ENCODE measurements at places on chromosomes 16 and 17.

DNA sequence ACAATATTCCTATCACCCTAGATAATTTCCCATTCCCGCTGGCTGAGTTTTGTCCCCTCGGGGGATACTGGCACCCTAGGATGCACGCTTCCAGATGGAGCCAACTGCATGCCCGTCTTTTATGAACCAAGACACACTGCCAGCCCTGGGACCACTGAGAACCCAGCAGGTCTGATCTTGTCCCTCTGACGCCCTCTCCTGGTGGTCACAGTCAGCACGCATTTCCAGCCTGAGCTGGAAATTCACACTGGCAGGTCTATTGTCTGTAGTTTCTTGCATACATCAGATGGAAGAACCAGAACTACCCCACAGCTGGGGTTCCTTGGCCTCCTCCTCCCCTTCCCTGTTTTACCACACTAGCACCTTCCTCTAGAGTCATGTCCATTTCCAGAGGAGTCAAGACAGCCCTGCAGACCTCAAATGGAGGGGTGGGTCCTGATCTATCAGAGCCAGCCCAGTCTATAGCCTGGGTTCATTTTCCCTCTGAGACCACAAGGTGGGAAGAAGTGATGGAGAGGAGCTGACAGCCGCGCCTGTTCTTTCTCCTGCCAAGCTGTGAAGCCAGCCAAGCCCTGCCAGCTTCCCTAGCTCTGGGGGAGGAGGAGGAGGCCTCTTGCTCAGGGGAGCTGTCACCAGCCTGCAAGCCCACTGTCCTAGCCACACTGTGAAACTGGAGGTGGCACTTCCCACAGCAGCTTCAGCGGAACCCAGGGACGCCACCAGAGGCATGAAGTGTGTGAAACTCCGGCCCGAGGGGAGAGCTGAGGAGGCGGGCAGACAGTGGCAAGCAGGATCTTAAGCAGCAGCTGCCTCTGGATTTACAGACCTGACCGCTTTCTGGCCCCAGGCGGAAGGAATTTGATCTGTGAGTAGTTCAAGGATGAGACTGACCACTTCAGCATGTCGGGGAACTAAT is 29.3 kb downstream of the MXRA7 start:
- peak; percentile 79 for DNase-seq

- DNase-seq, result no peak
These were observed 69.6 kb downstream of the RNF213 start for GRCh38 chr17:80330276-80330675.

GRCh38 chr16:4790261-4790660 is 2.1 kb upstream of the SEPTIN12 start:
- DNase-seq, result no peak

DNA sequence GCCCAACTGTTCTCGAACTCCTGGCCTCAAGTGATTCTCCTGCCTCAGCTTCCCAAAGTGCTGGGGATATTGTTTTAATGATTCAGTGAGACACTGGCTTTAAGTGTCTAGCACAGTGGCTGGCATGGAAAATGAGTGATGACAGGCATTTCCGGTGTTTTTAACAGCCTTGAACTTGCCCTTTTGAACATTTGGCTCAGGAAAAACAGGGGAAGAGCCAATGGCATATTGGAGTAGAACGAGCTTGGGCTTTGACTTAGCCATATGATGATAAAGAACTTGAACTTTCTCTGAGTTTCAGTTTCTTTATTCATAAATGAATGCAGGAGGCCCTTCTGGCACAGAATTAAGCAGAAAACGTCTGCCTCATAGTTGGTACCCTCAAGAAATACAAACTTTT is 145.0 kb upstream of the HS3ST4 start:
- DNase-seq, result no peak

DNA sequence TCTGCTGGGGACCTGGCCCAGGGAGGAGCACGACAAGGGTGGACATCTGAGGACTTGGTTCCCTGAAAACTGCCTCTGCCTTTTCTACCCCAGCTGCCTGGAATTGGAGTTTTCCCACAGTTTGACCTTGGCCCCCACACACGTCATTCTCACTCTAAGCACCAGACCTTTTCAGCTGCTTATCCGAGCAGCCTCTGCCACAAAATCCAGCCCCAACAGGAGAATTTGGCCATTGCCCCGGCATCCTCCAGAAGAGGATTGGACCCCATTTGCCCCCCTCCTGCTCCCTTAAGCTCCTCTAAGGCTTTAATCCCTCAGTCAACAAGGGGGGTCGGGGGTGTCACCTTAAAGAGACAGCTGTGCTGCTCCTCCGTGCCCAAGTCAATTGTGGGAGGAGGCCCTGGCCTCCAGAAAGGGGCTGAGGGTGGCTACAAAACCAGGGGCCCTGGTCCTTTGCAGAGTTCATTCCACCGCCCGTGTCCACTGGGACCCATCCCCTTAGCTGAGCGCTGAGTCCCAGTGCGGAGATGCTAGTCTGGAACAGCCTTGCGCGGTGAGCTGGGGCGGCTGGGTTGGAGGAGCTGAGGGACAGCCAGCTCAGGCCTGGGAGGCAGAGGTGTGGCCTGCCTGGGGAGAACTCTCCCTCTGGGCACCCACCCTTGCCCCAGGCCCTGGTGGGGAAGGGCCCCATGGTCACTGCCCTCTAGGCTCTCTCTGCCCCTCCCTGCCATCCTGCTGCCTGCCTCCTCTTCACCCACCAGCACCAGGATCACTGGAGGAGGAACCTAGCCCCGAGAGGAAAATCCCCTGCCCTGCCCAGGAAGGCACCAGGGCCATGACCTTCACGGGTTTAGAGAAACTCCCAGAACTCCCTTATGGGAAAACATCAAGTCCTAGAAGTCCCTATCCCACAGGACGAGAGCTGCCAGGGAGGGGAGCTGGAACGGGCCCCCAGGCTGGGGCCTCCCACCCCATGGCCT is 18.8 kb downstream of the TTYH2 start:
- DNase-seq, result no peak

- peak; percentile 49 for DNase-seq
These were observed 25.2 kb downstream of the TK2 start for GRCh38 chr16:66524601-66525164.

GRCh38 chr17:77959926-77960521 is 1.5 kb downstream of the TNRC6C start:
- peak; percentile 28 for DNase-seq

- peak; percentile 84 for DNase-seq
These were observed 6.9 kb upstream of the ACTG1 start for GRCh38 chr17:81519284-81520020.

DNA sequence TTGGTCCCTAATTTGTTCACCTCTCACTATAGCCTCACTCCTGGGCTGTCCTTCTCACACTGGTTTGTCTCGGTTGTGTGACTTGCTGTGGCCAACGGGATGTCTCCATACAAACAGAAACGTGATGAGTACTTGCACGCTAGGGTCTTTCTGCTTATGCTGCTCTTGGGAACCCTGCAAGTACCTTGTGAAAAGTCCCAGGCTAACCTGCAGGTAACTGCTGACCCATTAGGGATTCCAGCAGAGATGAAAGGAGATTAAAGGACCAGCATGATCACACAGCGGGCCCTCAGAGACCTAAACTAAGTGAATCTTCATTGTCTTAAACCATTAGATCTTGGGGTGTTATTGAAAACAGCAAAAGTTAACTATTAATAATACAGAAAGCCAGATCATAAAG is 562.8 kb upstream of the GOT2 start:
- no peak for DNase-seq

- no peak for DNase-seq
These were observed 98.9 kb downstream of the ABCC6 start for GRCh38 chr16:16124438-16124837.

DNA sequence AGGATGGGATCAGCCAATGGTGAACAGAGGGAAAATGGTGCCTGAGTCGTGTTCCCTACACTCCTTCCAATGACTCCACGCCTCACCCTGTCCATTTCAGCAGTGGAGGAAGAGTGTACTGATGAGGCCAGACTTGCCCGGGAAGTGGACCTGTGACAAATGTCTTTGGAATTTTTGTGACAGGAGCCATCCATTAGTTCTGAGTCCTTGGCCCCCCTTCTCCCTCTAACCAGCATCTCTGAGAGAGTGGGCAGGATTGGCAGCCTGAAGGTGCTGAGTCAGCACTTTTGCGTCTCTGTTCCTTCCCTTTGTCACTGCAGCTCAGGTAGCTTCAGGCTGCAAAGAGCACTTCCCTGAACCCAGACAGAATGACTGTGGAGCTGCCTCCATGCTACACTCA is 30.8 kb downstream of the BEAN1 start:
- DNase-seq, result no peak
